RPMI7951 (cell line): ENCODE measurements at places on chromosomes 2 and 18. TPM values are rescaled to one million over a fixed set of nuclear protein-coding genes. Genes with fewer than 3 reads are reported as not detected.

The CFAP65 gene
- 0.10 and 0.12 TPM in 2 replicates for total RNA-seq

The WDCP gene
- 11.7 and 14.2 TPM in 2 replicates for total RNA-seq

The ICOS gene
- not detected in 2 replicates for total RNA-seq

The CSRNP3 gene
- total RNA-seq = not detected in 2 replicates

The HNRNPA3 gene
- total RNA-seq = 47.2 and 54.2 TPM in 2 replicates

The PMS1 gene
- 27.3 and 30.3 TPM in 2 replicates for total RNA-seq

The ALKAL2 gene
- not detected in 2 replicates for total RNA-seq

The GULP1 gene
- 83.9 and 87.0 TPM in 2 replicates for total RNA-seq

The DPP10 gene
- not detected in 2 replicates for total RNA-seq

The GATA6 gene
- total RNA-seq = 2.9 and 3.3 TPM in 2 replicates

The C1QL2 gene
- total RNA-seq = not detected in 2 replicates

The EMILIN1 gene
- total RNA-seq = 27.6 and 44.8 TPM in 2 replicates
